GM19239 (cell line): ENCODE measurements at places on chromosomes 12 and 14.

- DNase-seq = no peak
Observed at GRCh38 chr12:95336387-95337067, 118.9 kb downstream of the VEZT start.

- DNase-seq = no peak
Observed at GRCh38 chr12:3046441-3047200, 30.6 kb upstream of the TSPAN9 start.

DNA sequence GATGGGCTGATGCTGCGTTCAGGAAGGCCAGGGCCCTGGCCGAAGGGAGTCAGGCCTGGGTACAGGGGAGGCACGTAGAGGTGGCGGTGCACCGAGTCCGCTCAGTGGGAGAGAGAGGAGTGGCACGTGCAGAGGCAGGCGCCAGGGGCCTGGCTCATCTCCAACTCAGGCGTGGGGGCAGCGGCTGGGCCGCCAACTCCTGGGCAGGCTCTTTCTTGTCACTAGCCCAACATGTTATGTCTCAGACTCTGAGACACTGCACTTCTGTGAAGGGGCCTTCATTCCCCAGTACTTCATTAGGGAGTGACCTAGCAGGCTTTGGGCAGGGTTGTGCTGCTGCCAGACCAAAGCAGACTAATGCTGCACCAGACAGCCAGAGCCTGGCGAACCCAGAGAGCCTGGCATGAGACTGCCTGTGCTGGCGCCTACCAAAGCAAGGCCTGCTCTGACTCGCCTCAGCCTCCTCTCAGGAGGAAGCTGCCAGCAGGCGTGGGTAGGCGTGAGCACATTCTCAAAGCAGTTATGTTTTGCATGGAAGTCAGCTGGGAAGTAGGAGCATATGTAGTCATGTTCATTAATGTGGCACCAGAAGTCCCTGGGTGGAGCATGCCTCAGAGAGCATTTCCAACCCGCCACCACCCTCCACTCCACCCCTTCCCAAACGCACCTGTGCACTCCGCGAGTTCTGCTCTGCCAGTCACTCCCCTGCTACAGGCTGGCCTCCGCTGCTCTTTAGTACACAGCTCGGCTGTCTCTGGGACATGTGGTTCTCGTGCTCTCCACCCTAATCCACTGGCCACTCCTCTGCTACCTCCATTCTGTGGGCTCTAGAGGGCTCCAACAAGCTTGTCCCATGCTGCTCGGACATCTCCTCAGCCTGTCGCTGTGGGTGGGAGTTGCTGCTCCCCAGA is 9.7 kb downstream of the CKB start:
- no peak for DNase-seq

DNA sequence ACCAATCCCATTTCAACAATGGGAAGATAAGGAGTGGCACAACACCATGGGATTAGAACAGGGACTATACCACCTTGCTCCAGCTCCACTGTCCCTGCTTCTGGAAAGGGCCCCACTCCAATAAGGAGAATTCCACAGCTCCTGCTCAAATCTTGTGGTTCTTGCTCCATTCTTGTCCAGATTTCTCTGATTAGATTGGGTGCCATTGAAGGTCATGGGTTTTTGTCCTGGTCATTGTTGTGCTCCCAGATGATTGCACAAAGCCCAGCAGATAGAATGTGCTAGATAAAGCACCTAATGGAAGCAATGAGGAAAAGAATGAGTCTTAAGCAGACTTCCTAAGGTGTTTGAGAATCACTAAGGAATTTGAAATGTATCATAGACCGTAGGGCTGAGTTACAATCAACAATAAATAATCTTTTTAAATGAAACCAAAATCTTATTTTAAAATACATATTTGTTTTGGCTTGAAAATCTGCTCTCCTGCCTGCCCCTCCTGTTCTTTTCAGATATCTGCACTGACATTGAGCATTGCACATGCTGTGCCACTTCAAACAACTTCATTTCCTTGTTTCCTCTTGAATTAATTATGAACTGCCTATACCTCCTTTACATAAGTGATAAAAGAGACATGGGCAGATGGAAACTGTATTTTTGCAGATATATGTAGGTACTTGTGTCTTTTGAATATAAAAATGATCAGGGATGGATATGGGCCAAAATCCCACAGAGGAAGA is 115.9 kb downstream of the FGD4 start:
- no peak for DNase-seq

DNA sequence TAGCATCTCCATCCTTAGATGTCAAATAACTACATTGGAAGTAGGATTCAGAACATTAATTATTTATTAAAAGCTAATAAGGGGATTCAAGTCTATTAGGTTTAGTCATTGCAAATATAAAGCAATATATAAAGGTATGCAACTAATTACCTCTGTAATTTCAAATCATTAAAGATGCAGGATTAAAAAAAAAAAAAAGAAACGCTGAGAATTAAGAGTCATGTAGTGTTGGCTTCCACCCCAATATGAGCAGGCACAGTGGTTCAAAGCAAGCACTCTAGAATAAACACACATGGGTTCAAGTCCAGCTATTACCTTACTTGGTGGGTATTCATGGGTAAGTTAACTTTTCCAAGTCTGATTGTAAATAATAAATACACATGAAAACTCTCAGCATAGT is 10.9 kb downstream of the SPTB start:
- DNase-seq = no peak

DNA sequence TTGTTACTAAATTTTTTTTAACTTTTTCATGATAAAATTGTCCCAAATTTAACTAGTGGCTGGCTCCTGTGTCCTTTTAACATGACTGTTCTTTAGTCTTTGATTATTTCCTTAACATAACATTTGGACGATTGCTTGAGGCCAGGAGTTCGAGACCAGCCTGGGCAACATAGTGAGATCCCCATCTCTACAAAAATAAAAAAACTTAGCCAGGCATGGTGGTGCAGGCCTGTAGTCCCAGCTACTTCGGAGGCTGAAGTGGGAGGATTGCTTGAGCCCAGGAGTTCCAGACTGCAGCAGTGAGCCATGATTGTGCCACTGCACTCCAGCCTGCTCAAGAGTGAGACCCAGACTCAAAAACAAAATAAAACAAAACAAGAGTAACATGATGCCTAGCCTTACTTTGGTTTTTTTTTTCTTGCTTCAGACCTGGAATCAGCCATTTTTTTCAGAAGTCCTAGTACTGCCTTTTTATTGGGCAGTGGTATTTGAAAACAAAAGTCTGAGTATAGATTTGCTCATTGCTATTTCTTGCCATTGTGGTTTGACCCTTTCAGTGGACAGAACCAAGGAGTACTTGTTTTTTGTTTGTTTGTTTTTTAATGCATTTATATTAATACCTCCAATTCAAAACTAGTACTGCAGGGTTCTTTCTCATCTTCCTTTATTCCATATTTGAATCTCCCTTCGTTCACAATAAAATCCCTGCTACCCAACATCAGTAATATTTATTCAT is 4.8 kb downstream of the TOGARAM1 start:
- DNase-seq = no peak

DNA sequence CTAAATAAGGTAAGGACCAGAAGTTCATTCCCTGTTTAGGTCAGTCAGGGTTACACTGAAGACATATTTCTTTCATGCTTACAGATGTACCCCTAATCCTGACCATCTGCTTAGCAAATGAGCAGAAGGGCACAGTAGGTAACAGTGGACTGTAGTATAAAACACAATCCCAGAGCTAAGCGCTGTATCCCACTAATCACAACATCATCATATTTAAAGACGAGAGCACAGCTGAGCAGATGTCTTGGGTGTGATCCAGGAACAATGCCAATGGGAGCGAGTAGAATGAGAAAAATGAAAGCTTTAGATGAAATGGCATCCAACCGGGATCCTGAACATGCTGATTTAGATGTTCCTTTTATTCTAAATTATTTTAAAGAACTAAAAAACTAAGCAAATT is 213.4 kb downstream of the CCER1 start:
- DNase-seq = no peak

DNA sequence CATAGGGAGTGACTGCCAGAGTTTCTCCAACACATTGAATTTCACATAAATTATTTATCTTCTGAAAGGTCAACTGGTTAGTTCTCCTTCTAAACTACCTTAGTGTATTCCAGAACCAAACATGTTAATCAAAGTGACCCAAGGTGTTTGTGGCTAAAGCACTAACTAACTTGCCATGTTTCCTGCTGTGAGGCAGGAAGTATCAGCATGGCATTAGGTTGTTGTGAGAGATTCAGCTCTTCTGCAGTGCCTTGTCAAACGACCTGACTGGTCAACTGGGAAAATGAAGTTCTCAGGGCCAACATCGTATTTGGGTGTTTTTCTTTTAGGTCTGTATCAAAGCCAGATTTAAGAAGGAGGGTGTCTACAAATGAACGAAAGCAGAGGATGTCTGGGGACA is 448.1 kb downstream of the APAF1 start:
- DNase-seq = no peak

GRCh38 chr14:58846682-58847465 is 209.1 kb downstream of the DACT1 start:
- DNase-seq = no peak

- DNase-seq = no peak
Observed at GRCh38 chr14:55051165-55051422, 353 bp upstream of the MAPK1IP1L start.

GRCh38 chr12:50055831-50056638 is 1.4 kb upstream of the ASIC1 start:
- peak; percentile 90 for DNase-seq

GRCh38 chr14:20306079-20306423 is 300 bp upstream of the TTC5 start:
- no peak for DNase-seq

- DNase-seq = no peak
Observed at GRCh38 chr12:15774819-15775218, 14.4 kb downstream of the EPS8 start.

DNA sequence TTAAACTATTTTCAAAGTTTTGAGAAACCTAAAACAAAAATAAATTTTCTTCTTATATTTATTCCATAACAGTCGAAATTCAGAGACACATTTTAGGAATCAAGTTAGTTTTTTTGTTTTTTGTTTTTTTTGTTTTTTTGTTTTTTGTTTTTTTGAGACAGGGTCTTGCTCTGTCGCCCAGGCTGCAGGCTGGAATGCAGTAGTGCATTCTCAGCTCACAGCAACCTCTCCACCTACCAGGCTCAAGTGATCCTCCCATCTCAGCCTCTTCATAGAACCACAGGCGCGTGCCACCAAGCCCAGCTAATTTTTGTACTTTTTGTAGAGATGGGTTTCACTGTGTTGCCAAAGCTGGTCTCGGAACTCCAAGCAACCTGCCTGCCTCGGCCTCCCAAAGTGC is 18.5 kb upstream of the DNAAF2 start:
- no peak for DNase-seq

GRCh38 chr14:105883066-105884005 is 357.0 kb downstream of the TMEM121 start:
- DNase-seq = no peak

GRCh38 chr14:75050852-75051555 is at the start of gene MLH3:
Gene MLH3, minus strand, starts transcription at chr14:75051467. Its CDS starts 1,812 bp downstream, at chr14:75049655.
- peak; percentile 66 for DNase-seq

- DNase-seq = no peak
Observed at GRCh38 chr14:34425095-34425851, 36.8 kb downstream of the SPTSSA start.

DNA sequence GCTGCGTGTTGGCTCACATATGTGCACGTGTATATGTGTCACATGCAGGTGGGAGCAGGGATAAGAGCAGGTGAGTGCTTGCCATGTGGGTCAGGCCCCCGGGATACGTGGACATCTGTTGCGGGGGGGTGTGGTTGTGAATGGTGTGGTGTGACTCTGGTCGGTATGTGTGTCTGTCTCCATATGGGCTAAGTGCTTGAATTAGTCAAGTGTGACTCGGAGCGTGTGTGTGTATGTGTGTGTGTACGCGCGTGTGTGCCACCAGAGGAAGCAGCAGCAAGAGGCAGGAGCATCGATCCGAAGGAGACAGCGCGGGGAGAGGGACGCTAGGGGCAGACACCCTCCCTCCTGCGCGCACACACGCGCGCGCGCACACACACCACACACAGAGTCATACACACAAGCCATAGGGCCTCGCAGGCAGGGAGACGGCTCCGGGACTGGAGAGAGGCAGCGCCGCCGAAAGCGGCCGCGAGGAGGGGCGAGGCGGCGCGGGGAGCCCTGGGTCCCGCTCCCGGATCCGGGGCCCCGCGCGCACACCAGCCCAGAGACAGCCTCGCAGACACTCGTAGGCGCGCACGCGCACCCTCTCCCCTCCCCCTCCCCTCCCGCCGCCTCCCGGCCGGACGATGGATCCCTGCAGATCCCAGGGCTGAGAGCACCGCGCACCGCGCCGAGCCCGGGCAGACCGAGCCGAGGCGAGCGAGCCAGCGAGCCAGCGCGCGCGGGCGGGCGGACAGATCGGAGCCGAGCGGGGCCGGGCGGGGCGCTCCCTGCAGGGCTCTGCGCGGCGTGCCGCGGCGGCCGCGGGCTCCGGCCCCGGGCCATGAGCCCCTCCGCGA is at the start of gene ASIC1:
ASIC1 (plus strand) TSS at position 597 of the 842 bp plus-strand sequence. CDS start 1,171 bp downstream, outside the sequence.
- DNase-seq = peak; percentile 58

DNA sequence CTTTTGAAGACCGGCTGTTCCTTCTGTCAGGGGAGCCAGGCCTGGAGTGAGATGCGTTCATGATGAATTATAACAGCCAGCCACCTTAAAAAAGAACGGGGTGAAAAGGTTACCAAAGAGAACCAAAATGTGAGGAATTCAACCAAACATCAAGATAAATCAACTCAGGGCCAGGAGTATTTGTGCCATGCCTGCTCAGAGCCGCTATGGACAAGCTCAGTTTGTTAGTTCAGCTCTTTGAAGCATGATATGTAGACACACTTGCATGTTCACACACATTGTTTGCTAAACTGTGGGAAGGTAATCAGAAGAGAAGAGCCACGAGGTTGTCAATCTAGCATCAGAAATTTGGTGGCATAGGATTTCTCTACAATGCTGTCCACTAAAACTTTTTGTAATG is 367.4 kb upstream of the TBX3 start:
- DNase-seq = no peak
